ENCODE measurements at places on chromosomes 3 and 15.

- DNase-seq = no peak
Observed at GRCh38 chr3:126509597-126510307, 7.8 kb downstream of the UROC1 start.

DNA sequence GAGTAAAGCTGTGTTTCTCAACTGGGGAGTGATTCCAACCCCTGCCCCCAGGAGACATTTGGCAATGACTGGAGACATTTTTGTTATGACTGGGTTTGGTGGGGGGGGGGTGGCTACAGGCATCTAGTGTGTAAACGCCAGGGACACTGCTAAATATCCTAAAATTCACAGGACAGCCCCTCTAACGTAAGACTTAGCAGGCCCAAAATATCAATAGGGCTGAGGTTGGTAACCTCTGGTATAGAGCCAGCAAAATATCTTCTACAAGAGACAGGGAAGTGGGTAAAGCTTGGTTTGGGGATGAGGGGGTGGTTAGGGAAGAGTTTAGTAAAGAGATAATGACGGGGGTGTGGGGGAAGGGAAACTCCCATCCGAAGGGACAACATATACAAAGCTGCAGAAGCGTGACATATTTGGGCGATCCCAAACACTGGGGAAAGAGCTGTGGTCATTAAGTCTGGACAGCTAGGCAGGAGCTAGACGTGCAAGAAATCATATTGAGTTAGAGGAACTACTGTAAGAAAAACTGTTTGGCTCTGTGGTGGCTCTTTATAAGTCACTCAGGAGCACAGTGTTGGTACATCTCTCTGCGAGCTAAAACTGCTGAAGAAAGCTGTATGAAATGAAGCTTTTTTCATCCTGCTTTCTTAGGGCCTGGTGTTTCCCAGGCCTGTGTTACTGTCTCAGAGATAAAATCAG lies 697 bp upstream of the TRIM69 start:
- peak; percentile 67 for DNase-seq

DNA sequence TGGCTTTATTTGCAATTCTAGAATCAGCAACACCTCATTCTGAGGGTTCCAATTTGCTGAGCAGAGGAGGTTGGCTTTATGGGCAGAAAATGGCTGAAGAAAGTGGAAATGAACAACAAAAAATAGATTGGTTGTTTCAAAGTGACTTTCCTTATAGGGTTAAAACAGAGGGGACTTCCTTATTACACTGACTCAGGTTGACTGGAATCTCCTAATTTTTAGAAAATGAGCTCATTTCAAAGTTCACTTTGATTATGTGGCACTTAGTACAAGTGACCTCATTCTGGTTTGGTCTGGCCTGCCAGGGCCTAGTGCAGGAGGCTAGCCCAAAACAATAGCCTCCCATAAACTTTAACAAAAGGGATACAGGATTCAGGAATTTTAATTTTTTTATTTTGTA lies 41.4 kb downstream of the NFKBIZ start:
- DNase-seq = no peak

- no peak for DNase-seq
Observed at GRCh38 chr15:52552303-52552702, 16.5 kb downstream of the ARPP19 start.

- DNase-seq = peak; percentile 70
Observed at GRCh38 chr3:23959135-23959900, 14.2 kb downstream of the NR1D2 start.

DNA sequence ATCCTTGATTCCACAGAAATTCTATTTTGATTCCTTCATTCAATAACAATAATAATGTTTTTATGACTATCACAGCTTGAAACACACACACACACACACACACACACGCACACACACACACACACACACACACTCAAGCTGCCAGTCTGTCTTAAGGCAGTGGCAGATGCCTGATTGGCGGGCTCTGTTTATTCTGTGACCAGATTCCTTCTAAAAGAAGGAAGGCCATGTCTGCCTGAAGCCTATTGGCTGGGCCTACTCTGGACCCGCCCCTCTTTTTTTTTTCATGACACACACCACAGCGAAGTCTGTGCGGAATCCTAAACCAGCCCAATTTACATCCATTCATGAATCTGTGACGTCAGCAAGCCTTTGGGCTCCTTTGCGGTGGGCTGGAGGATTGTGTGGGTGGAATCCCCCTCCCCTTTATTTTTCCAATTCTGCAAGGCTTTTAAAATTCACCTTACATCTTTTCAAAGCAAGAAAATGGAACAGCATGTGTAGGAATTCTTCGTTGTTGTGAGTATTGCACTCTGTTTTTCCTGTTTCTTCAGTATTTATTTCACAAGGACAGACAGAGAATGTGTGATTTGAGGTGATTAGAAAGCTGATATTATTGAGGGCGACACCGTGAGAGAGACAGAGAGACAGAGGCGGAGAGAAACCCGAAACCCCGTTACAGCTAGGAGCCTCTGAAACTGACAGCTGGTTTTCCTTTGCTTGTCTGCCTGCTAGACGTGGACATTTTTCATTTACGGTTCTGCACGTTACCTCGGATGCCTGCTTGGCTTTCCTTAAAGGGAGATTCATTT lies at the start of gene MAP3K13:
Gene MAP3K13, plus strand, starts transcription at position 287 of the 812 bp plus-strand sequence. CDS start 65,446 bp downstream, outside the sequence.
- DNase-seq = peak; percentile 64

DNA sequence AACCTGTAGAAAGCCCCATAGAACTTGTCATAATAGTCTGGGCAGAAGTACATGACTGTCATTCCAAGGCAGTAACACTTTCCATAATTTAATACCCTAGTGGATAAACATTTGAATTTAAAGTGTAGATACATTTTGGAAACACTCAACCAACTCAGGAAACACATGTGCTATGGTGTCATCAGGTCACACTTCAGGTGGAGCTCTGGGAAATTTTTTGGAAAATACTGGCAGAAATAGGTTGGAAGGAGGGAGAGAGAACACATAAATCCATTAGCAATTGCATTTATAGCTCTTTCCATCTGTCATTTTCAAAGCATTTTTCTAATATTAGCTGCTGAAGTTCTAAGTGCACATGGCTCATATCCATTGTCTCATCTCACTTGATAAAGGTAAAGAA lies 135.7 kb downstream of the MEIS2 start:
- no peak for DNase-seq

- no peak for DNase-seq
Observed at GRCh38 chr15:60744826-60745460, 266.0 kb upstream of the ICE2 start.

GRCh38 chr3:9399337-9399703 lies 1.9 kb downstream of the SETD5 start:
- DNase-seq = no peak

GRCh38 chr3:59839810-59840515 lies 790.1 kb upstream of the CFAP20DC start:
- peak; percentile 51 for DNase-seq

DNA sequence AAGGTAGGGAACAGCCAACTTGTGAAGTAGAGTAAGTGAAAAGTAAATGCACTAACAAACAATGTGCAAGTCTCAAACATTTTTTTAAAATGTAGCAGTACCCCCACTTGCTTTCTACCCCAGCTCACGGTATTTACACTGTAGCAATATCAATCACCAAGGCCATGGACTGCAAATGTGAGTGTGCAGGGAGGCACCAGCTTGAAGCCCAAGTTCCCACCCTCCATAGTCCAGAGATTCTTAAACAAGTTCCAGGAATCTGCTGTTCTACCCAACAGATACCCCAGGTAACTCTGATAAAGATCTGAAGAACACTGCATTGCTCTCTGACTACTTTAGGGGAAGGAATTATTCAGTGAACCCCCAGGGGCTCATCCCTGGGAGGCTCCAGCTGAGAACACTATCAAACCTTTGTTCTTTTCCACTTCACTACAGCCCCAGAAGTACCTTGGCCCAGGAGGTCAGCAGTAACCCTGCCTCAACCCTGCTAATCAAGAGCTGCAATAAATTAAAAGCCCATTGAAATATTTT lies 86.1 kb downstream of the FOXP1 start:
- no peak for DNase-seq

GRCh38 chr3:102736288-102736974 lies 301.6 kb downstream of the ZPLD1 start:
- no peak for DNase-seq

DNA sequence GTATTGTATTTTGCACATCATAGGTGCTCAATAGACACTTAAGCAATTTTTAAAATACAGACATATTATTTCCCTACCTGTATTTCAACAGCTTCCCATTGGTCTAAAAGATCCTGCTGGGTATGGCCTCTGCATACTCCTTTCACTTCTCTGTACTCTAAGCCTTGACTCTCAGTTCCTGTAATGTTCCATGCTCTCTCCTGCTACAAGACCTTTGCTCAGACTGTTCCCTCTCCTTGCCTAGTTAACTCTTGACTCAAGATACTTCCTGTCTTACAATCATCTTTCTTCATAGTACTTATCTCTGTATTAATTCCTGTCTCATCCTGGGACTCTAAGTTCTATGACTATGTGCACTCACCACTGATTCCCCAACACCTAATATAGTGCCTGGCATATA lies 1.7 kb downstream of the SCN11A start:
- no peak for DNase-seq

DNA sequence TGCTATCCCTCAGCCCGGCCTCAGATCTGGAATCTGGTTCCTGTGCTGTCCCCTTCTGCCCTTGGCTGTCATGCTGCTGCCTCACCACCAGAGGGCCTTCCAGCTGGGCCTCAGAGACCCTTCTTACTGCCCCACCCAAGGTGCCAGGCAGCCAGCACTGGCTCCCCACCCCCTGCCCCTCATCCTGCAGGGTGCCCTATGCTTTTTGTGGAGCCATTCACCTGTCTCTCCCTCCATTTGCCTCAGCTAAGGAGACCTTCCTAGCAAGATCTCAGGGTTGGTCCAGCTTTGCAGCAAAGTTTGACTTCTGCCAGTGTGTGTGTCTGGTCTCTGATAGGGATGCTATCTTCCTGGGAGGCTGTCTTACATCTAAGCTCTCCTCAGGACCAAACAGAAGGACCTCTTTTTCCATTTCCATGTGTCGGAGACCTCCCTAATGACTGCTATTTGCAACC lies 1.9 kb upstream of the VWA5B2 start:
- peak; percentile 56 for DNase-seq

- no peak for DNase-seq
Observed at GRCh38 chr3:125168711-125169393, 43.7 kb downstream of the SLC12A8 start.

DNA sequence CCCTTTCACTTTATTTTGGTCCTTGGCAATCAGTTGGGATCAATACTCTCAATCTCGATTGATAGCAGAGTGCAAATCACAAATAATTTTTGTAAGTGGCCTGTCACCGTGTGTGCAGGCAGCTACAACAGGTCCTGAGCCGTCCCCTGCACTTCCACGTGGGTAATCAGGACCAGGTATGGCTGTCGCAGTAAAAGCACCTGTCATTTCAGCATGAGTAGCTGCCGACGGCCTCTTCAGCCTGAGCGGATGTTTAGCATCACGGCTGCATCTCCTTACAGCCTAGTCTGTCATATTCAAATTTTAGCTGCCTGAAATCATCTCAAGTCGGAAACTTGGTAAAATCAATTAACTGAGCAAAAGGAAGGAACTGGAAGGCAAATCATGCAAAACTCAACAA lies 53.0 kb upstream of the FOXP1 start:
- DNase-seq = no peak

DNA sequence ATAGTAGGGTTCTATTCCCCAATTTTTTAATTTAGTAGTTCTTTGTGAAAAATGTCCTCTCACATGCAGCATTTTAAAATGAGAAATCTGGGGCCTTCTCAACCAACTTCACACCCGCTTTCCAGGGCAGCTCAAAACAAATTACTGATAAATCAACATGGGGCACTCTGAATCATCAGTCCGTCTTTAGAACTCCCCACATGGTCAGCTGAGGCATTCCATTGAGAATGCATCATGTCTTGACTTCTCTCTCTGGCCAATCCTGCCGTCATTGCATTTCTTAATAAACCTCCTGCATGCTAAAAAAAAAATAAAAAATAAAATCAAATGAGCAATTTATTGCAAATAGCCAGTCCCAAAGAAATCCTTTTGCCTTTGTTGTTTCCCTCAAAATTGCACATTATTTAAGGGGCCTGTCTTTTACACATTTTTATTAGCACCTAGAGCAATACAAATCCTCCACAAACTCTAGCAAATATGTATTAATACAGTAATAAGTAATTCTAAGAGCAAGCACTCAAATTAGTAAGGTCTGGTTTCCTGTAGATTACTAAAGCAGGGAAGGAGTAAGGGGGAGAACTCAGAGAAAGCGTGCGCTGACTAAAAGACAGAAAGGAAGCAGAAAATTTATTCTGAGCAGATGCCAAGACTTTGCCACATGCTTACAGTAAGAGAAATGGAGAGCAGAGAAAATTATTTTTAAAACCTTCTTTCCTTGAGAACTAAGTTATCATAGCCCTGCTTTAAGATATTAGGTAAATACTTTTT lies 175.7 kb downstream of the TNIK start:
- DNase-seq = peak; percentile 84

DNA sequence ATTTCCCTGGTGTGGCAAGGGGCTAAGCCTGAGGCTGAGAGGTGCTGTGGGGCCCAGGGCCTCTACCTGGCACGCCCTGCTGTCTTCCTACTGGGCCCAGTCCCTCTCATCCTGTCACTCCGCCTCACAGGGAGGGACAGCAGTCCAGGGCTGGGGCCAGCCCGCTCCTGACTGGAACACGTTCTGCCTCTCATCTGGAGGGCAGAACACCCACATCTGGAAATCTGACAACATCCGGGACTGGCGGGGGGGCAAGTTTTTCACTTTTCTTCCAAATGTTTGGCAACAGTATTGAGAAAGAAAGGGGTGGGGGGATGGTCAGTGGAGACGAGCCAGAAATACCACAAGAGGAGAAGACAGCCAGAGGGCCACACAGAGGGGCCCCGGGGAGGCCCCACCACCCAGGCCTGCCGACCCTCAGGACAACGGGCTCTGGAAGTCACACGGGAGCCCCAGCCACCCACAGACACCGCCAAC lies 1.8 kb upstream of the MYL3 start:
- DNase-seq = no peak

DNA sequence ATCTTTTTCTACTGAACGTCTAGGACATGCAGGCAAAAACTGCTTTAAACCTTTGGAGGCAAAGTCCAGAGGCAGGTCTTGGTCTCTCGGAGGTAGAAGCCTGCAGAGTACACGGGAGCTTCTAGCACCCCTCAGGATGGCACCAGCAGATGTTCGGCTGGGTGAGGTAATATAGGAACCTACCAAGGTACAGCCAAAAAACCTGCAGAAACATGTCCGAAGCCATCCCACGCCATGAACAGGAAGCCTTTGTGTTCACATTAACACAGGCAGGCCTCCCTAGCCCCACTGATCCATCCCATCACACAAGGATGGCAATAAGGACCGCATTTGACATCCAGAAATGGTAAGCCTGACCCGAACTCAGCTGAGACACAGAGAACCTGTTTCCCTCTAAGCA lies 157.9 kb upstream of the HES1 start:
- DNase-seq = no peak

DNA sequence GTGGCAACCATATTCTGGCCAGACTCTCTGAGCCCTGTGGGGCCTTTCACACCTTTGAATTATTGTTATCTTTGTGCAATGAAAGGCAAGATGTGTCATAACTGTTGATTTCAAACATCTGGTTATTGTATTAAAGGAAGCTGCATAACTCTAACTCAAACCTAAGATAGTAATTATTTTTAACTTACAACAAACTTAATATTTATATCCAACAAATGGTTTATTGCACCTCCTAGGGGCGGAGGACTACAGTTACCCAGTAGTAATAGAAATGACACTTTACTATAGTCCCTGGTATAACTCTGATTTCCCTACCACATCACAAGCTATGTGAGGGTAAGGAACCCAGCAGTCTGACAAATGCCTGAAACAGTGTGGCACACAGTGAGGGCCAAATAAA lies 363.9 kb upstream of the SUCLG2 start:
- no peak for DNase-seq

Data from activated CD4-positive, alpha-beta T cell treated with anti-CD3 and anti-CD28 coated beads, Interleukin-2, amount 50 U/mL, for 16 hours (primary cell).